Omental fat pad (tissue), 4 donors: ENCODE measurements at places on chromosomes 1 and 21. TPM values are rescaled to one million over a fixed set of nuclear protein-coding genes. Genes with fewer than 3 reads are reported as not detected.

The AADACL3 gene
- total RNA-seq: not detected

The LEMD1 gene
- total RNA-seq: not detected

The TMEM200B gene
- 8.7 TPM for total RNA-seq

The DNAJC6 gene
- 1.9 TPM for total RNA-seq

The YARS1 gene
- total RNA-seq: 66.0 TPM

The MTR gene
- 27.2 TPM for total RNA-seq

The SELL gene
- 5.2 TPM for total RNA-seq

The PIGV gene
- total RNA-seq: 7.9 TPM

The HPCAL4 gene
- total RNA-seq: 0.16 TPM

The ANKRD65 gene
- 3.0 TPM for total RNA-seq

The BSND gene
- not detected for total RNA-seq

The SPRR2G gene
- total RNA-seq: not detected

The CRNN gene
- total RNA-seq: not detected

The SFPQ gene
- total RNA-seq: 432 TPM

The ACOT7 gene
- total RNA-seq: 7.4 TPM

The KLF17 gene
- not detected for total RNA-seq

The LCK gene
- total RNA-seq: 1.1 TPM
